ENCODE measurements at places on chromosomes 2 and 18.

DNA sequence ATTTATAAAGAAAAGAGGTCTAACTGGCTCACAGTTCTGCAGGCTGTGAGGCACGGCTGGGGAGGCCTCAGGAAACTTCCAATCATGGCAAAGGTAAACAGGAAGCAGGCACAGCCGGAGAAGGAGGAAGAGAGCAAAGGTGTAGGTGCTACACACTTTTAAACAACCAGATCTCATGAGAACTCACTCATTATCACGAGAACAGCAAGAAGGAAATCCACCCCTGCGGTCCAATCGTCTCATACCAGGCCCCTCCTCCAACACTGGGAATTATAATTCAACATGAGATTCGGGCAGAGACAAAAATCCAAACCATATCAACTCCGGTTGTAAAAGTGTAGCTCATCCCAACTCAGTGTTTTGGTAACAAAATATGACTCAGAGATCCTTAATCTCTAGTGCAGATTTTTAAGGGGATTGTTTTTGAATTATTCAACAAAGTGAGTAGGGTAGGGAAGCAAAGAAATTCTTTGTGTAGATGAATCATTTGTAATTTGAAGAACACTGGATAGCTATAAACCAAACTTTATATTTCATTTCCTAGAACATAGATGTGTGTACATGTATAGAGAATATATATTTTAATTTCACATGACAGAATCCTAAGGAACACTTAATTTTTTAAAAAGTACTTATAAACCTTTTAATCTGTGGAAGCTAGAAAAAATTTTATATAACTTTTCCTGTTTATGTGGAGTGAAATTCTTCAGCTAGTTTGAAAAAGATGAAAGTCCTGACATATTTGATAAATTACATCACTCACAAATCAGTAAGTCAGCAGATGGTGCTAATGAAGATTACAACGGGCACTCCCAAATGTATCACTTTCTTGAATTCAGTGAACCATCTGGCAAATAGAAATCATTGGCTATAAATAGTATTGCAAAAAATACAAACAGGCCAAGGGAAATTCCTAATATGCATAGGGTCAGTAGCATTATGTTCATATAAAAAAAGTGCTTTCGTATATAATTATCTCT lies 130.1 kb downstream of the OLA1 start:
- DNase-seq = peak; percentile 76

DNA sequence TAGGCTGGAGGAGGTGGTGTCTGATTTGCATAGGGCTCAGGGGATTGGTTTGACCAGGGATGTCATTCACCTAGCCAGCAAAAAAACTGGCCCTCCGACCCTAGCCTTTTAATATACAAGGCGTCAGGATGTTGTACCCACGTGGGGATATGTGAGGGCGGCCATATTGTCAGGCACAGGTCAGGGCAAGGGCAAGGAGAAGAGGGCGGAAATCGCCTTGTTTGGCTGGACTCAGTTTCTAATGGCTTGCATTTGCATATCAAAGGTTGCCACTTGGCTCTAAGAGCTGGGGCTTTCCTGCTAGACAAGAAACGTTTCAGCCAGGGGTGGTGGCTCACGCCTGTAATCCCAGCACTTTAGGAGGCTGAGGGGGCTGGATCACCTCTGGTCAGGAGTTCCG lies 24.9 kb upstream of the PDCL3 start:
- DNase-seq = no peak

DNA sequence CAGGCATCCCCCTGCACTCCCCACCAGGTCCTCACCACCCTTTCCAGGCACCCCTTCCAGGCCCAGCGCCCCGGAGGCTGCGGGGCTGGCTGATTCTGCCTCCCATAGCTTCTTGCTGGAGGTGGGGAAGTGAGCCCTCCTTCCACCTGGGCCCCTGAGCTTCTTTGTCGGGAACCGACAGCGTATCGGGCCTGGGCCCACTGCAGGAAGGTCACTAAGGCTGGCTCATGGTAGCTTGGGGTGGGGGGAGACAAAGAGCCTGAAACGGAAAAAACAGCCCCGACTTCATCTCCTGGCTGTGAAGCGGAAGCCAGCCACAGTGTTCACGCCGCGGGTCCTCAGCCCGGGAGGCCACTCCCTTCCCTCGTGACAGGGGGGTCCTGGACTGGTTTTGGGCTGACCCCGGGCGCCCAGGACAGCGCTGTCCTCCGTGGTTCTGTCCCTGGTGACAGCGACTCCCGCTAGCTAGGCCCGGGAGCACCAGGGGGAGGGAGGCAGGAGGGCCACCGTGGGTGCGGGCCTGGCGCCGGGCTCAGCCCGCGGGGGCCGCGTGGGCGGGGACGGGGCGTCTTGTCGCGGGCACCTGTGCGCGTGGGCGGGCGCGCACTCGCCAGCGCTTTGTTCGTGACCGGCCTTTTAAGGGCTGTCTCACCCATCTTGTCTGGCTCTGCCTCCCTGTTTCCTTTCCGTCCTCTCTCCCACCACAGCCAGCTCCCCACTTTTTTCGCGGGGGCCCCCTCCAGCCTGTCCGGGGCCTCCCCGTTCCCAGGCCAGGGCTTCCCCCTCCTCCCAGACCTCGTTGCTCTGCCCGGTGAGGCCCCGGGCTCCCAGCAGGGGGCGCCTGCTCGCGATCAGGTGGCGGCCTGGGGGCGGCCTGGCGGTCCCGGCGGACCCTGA lies 64.9 kb downstream of the DNMT3A start:
- DNase-seq = no peak

- DNase-seq = no peak
These were observed 169.4 kb downstream of the FSHR start for GRCh38 chr2:48984922-48985321.
